ENCODE measurements at places on chromosomes 6 and 20. TPM values are rescaled to one million over a fixed set of nuclear protein-coding genes. Genes with fewer than 3 reads are reported as not detected.

DNA sequence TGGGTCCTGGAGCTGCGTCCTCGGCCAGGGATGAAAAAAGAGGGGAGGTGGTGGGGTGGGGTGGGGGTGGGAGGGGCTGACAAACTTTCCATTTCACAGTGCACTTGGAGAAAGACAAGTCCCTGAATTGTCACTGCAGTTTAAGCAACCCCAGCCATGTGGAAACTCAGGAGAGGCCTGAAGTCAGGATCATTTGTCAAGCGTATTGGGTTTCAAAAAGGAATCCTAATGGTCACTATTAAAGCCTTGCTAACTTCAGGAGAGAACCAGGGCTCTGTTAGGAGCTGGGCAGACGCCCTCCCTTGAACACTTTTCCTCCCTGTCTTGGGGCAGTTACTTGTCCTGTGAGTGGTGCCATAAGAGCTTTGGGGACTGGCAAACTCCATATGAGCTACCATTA is 159.9 kb downstream of the FNDC1 start:
- DNase-seq: no peak
- H3K4me1 ChIP-seq: no peaks in the 10 kb centered on the region
- H3K27me3 ChIP-seq: peaks cover 6% of the 10 kb centered on the region
- H3K36me3 ChIP-seq: peaks cover 4% of the 10 kb centered on the region

- H3K4me3 ChIP-seq: no peak overlapping the region
- no peaks in the 10 kb centered on the region for H3K27me3 ChIP-seq
- peaks cover 6% of the 10 kb centered on the region for H3K4me1 ChIP-seq
- no peak for DNase-seq
These were observed 100.8 kb upstream of the NEDD9 start for GRCh38 chr6:11333132-11333849.

- no peak overlapping the region for H3K4me3 ChIP-seq
- H3K4me1 ChIP-seq: peaks cover 25% of the 10 kb centered on the region
- H3K36me3 ChIP-seq: peaks cover 17% of the 10 kb centered on the region
- H3K27ac ChIP-seq: no peak overlapping the region
- no peak for DNase-seq
- no peaks in the 10 kb centered on the region for H3K27me3 ChIP-seq
These were observed 41.9 kb downstream of the MTHFD1L start for GRCh38 chr6:150907383-150907782.

Gene ARFGEF3
- total RNA-seq: 0.30 TPM

- H3K4me1 ChIP-seq: no peaks in the 10 kb centered on the region
- no peaks in the 10 kb centered on the region for H3K27me3 ChIP-seq
- H3K27ac ChIP-seq: no peak overlapping the region
- no peak overlapping the region for H3K4me3 ChIP-seq
These were observed 315.5 kb downstream of the GMDS start for GRCh38 chr6:1929931-1930330.

Data from neural crest cell (in vitro differentiated cells).